GM12892 (cell line): ENCODE measurements at places on chromosomes 7 and 10.

- no peak for DNase-seq
Observed at GRCh38 chr7:117403737-117404136, 23.6 kb downstream of the ASZ1 start.

- DNase-seq: no peak
Observed at GRCh38 chr10:119526621-119527592, 15.6 kb downstream of the RGS10 start.

GRCh38 chr10:119112056-119112455 lies 8.1 kb downstream of the DENND10 start:
- no peak for DNase-seq

DNA sequence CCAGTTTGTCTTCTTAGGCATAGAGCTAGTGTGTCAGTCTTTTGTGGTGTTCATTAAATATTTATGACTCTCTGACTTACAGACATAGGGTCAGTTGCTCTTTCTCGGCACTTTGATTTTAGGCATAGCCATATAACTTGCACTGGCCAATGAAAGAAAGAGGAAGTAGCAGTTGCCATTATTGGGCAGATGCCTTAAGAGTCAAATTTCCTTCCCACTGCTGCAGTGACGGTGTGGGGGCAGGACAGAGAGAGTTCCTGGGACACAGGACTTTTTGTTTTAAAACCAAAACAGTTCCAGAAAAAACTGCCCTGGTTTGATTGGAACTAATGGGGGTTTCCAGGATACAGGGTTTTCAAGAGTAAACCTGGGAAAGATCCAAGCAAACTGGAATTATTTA lies 60.2 kb upstream of the PHF14 start:
- no peak for DNase-seq

DNA sequence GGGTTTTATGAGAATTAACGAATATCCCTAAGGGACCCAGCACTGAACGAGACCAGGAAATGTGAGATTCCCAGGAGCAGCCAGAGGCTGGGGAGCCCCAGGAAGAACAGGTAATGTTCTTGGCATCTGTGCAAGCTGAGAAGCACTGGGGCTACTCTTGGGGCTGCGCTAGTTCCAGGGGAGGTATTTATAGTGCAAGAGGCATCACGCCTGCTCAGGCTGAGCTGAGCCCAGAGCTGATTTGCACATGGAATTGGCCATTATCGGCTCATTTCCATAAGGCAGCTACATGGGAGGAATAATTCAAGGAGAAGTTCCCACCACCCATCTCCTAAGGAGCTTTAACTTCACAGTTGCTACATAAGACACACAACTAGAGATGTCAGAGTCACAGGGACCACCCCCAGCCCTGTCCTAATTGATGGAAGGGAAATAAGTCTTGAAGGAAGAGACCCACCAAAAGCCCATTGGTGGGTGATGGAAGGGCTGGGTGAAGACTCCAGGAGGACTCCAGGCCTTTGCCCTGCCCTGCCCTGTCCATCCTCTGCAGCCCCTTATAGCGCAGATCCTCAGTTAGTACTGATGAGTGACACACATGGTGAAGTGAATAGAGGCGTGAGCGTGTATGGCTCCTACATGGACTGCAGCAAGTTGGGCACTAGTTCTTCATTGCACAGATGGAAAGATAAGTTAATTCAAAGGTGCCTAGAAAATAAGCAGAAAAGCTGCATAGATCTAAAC lies 178.9 kb downstream of the GRID1 start:
- DNase-seq: no peak

GRCh38 chr7:132580717-132581285 lies 4.5 kb upstream of the PLXNA4 start:
- peak; percentile 43 for DNase-seq

GRCh38 chr7:32670110-32671025 lies 175.1 kb downstream of the AVL9 start:
- DNase-seq: no peak

DNA sequence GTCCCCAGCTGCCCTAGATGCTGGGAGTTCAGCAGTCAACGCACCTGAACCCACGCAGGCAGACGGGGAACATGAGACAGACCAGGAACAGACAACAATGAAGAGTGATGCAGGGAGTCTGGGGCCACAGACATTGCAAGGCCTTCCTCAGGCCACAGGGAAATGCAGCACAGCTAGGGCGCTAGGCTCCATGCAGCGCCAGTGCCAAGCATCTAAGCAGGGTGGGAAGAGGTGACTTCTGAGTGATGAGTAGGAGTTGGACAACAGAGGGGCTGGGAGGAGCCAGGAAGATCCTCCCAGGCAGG lies 7.7 kb upstream of the RET start:
- DNase-seq: no peak

GRCh38 chr7:112414855-112415490 lies 35.3 kb upstream of the IFRD1 start:
- DNase-seq: no peak

DNA sequence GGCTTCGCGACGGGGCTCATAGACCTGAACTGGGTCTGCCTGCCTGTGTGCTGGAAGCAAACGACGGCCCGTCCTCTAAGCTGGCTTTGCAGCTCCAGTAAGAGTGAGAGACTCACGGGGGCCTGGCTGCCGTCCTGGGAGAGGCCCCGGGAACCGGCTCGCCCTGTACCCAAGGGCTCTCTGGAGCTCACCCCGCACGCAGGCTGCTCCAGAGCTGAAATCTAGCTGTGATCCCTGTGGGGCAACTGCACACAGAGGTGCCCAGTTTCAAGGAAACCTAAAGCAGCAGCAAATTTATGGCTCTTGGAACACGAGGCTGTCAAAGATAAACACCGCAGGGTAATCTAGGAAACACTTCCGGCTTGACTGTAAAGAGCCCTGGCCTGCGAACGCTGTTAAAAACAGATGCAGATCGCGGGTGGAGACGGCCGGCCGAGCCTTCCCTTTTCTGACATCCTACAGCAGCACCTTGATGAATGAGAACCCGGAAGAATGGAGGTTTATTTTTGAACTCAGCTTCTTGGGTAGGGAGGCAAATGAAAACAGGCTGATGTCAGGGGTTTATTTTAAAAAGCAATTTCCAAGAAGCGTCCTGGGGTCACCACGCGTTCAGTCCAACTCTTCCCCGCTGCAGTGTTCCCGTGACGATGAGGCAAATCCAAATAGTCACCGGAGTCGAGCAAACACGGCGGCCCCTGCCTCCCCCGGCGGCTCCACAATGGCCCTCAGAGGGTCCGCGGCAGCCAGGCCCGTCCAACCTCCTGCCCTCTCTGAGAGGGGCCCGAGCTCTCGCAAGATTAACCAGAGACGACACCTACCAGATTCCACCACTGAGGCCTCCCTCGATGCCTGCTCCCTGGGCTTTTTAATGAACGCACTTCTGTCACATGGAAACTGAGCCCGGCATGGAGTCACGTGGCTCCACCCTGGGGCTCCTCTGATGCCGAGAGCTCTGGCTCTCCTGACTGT lies 29.6 kb downstream of the AMZ1 start:
- no peak for DNase-seq

- DNase-seq: no peak
Observed at GRCh38 chr7:42549866-42550485, 313.0 kb upstream of the GLI3 start.

- no peak for DNase-seq
Observed at GRCh38 chr7:20661884-20662283, 46.4 kb downstream of the ABCB5 start.

DNA sequence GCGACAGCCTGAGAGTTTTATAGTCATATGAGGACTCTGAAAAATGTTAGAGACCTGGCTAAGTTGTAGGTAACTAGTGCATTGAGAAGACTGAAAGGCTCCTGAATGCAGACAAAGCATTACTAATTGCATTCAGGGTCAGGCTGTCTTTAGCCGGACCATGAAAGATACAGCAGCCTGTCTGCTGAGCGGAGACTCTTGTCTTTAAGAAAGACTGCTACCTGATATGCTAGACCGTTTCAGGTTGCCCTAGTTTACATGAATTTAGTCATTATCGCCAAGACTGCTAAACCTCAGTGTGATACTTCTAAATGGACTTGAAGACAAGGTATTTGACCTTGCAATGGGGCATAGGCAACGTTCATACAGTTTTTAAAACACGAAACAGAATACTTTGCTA lies 81.2 kb downstream of the BMPR1A start:
- DNase-seq: no peak

DNA sequence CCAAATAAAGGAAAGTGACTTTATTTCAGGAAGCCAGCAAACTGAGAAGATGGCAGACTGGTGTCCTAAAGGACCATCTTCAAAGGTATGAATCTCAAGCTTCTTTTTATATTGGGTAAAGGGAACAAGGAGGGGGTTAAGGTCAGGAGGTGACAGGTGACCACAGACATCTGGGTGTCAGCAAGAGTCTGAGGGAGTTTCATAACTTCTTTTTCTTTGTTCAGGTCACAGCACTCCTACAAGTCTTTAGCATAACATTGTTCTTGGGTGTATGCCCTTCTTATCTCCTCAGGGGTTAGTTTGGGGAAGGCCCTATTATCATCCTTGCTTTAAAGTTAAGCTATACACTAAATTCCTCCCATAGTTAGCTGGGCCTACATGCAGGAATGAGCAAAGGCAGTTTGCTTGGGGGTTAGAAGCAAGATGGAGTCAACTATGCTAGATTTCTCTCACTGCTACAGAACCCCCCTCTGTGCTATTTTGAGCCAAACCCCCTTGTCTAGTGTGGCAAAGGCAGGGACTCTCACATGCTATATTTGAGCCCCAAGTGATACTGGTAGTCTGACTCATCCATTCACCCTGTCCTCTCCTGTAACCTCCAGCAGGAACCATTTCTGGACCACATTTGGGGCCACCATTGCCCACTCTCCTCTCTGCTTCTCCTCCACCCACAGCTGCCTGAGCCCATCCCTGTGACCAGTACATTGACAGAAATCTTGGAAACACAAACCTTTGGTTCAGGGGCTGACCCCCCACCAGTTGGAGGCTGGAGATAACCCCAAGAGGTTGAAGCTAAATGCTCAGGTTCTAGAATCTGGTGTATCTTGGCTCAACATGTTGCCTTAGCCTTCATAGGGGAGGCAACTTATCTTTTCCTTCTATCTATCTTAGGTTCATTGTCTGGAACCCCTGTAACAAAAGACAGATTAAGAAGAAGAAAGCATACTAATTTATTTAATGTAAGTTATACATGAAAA lies 55.5 kb upstream of the LRGUK start:
- peak; percentile 23 for DNase-seq

GRCh38 chr10:43054593-43054992 lies 22.3 kb upstream of the RET start:
- no peak for DNase-seq

DNA sequence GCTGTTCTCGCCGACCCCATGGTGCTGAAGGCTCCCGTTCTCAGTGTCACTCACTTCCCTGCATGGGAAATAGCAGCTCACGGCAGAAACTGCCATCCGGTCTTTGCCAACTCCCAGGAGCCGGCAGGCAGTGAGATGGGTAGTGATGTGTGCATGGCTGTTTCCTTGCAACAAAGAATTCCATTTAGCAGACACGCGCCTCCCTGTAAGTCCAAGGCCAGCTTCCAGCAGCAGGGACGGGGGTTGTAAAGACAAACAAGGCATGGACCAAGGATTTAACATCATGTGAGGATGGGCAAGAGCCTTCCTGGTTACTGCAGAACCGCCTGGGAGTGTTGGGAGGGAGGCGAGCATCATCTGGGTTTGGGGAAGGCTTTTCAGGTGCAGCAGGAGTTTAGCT lies 273.1 kb downstream of the GLRX3 start:
- no peak for DNase-seq

GRCh38 chr7:13457790-13458189 lies 531.7 kb downstream of the ETV1 start:
- DNase-seq: no peak

DNA sequence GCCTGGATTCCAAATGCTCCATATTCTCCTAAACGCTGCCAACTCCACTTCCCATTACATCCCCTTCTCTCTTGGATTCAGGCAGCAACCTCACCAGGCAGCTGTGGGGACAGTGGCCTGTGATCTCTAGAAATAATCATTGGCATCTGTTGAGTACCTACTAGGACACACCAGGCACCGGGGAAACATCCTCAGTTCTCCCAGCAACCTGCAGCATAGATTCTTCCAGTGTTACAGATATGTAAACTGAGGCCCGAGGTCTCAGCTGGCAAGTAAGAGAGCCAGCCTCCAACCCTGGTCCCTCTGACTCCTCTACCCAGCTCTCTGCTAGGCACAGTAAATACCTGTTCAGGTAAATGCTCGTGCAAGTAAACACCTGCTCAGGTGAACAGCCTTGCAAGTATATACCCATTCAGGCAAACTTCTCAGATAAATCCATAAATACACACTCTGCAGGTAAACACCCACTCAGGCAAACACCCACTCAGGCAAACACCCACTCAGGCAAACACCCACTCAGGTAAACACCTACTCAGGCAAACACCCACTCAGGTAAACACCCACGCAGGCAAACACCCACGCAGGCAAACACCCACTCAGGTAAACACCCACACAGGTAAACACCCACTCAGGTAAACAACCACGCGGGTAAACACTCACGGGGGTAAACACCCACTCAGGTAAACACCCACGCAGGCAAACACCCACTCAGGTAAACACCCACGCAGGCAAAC lies 18.7 kb downstream of the ASB13 start:
- no peak for DNase-seq

GRCh38 chr10:126059076-126059826 lies 162.9 kb downstream of the FANK1 start:
- DNase-seq: no peak

DNA sequence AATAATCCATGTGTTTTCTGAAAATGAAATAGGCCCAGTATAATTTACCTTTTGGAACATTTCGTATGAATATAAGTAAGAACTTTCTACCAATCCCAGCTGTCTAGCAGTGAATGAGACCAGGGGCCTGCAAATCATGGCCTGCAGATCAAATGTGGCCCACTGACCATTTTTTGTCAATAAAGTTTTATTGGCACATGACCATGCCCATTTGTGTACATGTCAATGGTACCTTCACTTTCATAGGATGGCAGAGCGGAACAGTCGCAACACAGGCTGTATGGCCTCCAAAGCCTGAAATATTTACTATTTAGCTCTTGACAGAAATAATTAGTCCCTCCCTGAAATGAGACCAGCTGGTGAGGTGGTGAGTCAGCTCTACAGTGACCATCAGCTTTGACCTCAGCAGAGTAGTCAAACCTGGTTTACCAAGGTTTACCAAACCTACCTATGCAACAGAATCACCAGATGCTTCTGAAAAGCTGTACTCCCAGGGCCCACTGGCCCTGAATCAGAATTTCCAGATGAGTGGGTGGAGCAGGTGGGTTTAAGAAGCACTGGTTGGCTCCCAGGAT lies 13.8 kb upstream of the C10orf90 start:
- DNase-seq: no peak

- DNase-seq: peak; percentile 6
Observed at GRCh38 chr7:37683246-37684120, at the start of gene GPR141. Gene GPR141 (plus strand): TSS chr7:37683766. CDS start chr7:37740394, 56,628 bp downstream.

- DNase-seq: no peak
Observed at GRCh38 chr10:633279-634245, 55.9 kb downstream of the DIP2C start.

DNA sequence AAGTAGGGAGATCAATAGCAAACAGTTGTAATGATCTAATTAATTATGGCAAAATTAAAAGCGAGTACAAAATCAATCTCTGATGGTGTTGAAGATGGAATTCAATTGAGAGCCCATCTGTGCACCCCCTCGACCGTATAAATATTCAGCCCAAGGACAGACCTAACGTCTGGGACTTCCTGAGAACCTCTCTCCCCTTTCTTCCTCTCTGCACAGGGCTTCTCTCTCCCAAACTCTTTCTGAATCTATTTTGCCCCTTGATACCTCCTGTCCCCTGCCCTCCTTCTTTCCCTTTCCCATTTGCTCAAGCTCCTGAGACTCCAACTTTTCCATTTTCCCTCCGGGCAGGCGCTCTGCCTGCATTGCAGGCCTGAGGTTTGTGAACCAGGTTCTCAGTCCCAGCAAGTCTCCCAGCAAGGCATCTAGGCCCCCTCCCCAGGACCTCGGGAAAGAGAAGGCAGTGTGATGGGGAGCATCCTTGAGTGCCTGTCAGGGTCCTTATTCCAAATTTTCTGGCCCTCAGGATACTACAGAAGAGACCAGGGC lies 8.5 kb upstream of the PAX2 start:
- DNase-seq: no peak
